ENCODE measurements at places on chromosomes 12 and 14. TPM values are rescaled to one million over a fixed set of nuclear protein-coding genes. Genes with fewer than 3 reads are reported as not detected.
A peak's percentile ranks its signal among the peaks of the same experiment; 100 is the strongest.

NKX2-1 gene
- not detected for total RNA-seq

WIF1 gene
- total RNA-seq = not detected

IKZF4 gene
- 2.4 TPM for total RNA-seq

MMP17 gene
- 5.7 TPM for total RNA-seq

SERPINA12 gene
- total RNA-seq = not detected

NOS1 gene
- not detected for total RNA-seq

HDAC7 gene
- 29.4 TPM for total RNA-seq

KLRK1 gene
- total RNA-seq = not detected

DNA sequence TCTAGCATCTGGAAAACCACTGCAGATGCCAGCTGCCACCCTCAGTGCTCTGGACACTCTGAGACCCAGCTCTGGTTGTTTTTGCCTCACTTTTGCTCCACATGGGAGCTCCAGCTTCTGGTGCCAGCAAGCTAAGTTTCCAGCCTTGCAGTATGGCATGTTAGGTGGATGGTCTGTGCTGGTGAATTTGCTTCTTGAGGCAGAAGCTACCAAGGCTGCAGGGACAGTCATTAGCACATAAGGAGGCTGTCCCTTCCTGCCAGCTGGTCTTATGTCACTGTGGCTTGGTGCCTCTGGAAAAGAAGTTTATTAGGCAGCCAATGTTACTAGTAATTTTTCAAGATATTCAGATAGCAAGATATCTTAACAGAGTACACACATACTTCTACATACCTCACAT lies 64.2 kb upstream of the CSRP2 start:
- no peak for DNase-seq

GRCh38 chr14:70538087-70538486 lies 3.3 kb upstream of the ADAM20 start:
- no peak for DNase-seq

- peak; percentile 89 for DNase-seq
Measured at GRCh38 chr14:72666610-72667009, 227.3 kb downstream of the DPF3 start.

DNA sequence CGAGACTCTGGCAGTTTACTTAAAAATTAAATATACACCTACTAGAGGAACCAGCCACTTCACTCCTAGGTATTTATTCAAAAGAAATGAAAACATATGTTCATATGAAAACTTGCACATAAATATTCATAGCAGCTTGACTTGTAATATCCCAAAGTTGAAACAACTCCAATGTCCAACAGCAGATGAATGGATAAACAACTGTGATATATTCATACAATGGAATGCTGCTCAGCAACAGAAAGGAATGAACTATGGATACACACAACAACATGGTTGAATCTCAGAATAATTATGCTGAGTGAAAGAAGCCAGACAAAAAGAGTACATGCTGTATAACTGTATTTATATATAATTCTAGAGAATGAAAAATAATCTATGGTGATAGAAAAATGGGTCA lies 53.4 kb upstream of the DACT1 start:
- no peak for DNase-seq

DNA sequence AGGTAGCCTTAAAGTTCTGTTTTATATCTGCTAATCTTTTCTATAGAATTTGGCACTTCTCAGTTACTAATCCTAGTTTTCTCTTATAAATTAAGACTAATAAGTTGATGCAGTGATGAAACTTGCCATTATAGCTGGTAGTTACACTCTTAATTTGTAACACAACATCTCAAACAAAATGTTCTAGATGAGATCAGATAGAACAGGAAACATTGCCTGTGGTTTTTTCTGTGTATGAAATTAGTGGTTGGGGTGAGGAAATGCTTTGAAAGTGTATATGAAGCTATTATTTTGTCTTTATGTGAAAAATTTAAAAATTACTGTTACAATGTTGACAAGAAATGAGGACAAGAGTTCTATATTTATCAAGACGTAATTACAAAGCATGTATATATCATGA lies 91.9 kb downstream of the PCNX1 start:
- DNase-seq = no peak

- DNase-seq = no peak
Measured at GRCh38 chr12:94566345-94566744, 84.0 kb downstream of the TMCC3 start.

- DNase-seq = peak; percentile 77
Measured at GRCh38 chr14:49999146-49999761, 106.4 kb downstream of the ARF6 start.

- DNase-seq = no peak
Measured at GRCh38 chr14:41137741-41138140, 468.9 kb upstream of the LRFN5 start.

GRCh38 chr12:89889062-89889461 lies 180.4 kb upstream of the ATP2B1 start:
- no peak for DNase-seq

DNA sequence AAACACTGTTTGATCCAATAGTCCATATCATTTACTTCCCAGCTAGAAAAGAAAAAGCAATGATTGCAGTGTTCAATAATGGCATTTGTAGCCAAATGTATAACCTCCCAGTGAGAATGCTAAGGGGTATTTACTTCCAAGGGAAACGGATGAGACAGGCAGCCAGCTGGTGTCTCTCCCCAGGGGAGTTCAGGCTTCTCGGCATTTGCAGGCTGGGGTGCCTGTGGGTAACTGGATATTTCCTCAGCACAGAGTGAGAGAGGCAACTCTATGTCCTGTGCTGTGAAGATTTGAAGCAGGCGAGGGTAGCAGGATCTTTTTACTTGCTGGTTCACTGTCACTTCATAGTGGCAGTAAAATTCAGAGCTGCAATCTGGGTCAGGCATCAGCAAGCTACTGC lies 1455.6 kb upstream of the TMEM132C start:
- DNase-seq = no peak

- no peak for DNase-seq
Measured at GRCh38 chr14:24080142-24080530, 8.8 kb downstream of the CPNE6 start.

GRCh38 chr12:27201169-27201568 lies 42.9 kb upstream of the STK38L start:
- no peak for DNase-seq

GRCh38 chr14:90788031-90788430 lies 28.2 kb downstream of the TTC7B start:
- DNase-seq = no peak

DNA sequence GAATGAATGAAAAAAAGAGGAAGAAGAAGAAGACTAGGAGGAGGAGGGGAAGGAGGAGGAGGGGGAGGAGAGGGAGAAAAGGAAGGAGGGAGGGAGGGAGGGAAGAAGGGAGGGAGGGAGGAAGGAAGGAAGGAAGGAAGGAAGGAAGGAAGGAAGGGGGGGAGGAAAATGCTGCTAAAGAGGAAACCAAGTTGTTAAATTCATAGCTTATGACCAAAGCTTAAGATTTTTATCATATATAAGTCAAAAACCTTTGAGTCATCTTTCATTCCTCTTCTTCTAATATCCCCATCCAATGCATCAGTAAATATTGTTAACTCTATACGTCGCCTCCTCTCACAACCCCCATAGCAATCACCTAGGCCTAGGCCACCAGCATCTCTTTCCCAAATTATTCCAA lies 117.3 kb downstream of the SLC2A13 start:
- no peak for DNase-seq

- no peak for DNase-seq
Measured at GRCh38 chr12:109504068-109504467, 26.6 kb downstream of the UBE3B start.
